ENCODE measurements at places on chromosomes 3 and 15.

GRCh38 chr3:153919773-153920172 lies 201.4 kb upstream of the ARHGEF26 start:
- DNase-seq = no peak

- no peak for DNase-seq
These were observed 73.8 kb downstream of the BDH1 start for GRCh38 chr3:197482001-197482400.

- DNase-seq = no peak
These were observed 8.4 kb downstream of the SNAP23 start for GRCh38 chr15:42503825-42504224.

GRCh38 chr15:51760805-51761204 lies 9.4 kb downstream of the TMOD2 start:
- no peak for DNase-seq

GRCh38 chr3:98613616-98614015 lies 20.2 kb upstream of the CPOX start:
- no peak for DNase-seq

All from H1 (cell line).